ENCODE measurements at places on chromosomes 7 and 10.

DNA sequence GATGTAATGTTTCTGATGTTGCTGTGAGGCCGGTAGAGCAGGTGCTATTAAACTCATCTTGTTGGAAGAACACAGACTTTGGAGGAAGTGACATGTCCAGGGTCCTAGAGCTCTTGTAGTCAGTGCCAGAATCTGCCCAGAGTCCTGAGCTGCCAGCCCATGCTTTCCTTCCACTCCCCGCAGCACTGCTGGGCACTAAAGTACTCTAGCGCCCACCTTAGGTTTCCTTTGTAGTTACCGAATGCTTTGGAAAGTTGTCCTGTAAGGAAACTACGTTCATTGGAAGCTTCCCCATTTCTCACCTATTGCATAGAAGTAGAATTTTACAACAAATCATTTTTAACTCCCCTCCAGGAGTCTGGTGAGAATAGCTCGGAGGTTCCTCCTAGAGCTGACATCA lies 11.0 kb downstream of the ZNF862 start:
- no peak for DNase-seq

DNA sequence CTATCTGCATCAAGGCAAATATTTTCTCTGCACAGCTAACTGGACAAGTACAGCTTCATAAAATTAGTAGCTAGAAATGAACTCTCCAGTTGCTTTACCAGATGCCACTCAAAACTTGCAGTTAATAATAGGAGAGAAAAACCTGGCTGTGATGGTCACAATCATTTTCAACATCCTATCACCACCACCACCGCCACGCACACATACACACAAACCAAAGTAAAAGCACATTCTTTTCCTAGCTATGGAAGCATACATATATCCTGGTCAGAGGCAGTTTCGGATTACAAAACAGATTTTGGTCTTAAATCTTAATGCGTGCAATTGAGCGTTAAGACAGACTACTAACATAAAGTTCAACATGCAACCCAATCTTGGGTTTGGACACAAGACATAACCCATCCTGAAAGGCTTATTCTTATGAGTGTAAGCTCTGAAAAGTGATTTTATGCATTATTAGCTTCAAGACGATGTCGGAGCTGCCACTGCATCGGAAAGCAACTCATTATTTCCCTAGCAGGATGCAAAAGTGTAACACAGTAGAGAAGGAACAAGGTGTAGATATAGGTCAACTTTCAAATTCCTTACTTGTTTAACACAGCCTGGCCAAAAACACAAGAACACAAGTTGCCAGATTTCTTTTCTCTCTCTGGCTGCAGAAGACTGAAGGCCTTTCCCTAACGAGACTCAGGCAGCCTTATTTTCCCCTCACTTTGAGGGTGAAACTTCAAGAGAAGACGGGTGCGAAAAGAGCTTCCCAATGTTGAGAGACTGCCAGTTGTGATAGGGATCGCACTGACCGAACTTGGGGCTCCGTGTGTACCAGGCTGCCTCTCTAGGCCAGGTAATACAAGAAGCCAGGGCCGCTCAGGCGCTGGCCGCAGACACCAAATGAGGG lies 1.2 kb downstream of the CACUL1 start:
- DNase-seq, result peak; percentile 26

GRCh38 chr7:15043931-15044330 lies 141.4 kb upstream of the DGKB start:
- DNase-seq, result no peak

DNA sequence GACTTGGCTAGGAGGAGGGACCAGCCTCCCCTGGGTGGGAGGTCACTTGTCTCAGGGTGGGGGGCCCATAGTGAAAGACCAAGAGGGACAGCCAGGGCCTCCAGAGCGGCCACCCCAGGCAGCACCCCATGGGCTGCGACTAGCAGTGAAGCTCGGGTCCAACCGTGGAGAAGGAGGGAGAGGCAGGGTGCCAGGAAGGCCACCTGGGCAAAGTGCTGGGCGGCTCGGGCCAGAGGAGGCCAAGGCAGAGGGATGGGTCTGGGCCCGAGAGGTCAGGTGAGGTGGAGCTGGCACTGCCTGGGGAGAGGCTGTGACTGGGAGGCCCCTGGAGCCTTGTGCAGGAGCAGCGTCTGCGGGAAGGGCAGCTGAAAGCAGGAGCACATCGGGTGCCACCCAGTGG lies 41.8 kb downstream of the CLRN3 start:
- no peak for DNase-seq

DNA sequence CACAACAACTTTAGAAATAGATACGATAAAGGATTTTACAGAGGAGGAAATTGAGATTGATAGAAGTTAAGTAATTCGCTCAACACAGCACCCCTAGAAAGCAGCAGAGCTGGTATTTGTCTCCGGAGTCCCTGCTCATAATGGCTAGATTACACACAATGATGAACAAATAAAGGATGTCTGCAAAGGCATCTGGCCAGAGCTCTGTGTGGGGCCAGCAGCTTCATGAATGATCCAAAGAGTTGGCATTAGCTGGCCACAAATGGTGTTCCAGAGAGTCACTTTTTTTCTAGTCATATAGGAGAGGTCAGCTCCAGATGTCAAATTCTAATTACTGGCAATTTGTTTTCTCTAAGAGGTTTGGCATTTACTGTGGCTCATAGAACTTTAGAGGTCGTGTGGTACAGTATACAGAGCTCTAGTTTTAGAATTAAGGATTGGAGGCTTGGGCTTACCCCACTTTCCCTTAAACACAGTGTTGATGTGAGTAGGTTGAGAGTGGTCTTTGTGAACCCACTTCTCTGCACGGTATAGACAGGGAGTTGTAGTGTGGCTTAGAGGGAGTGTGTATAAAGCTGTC lies 186.2 kb downstream of the BICC1 start:
- DNase-seq, result no peak

DNA sequence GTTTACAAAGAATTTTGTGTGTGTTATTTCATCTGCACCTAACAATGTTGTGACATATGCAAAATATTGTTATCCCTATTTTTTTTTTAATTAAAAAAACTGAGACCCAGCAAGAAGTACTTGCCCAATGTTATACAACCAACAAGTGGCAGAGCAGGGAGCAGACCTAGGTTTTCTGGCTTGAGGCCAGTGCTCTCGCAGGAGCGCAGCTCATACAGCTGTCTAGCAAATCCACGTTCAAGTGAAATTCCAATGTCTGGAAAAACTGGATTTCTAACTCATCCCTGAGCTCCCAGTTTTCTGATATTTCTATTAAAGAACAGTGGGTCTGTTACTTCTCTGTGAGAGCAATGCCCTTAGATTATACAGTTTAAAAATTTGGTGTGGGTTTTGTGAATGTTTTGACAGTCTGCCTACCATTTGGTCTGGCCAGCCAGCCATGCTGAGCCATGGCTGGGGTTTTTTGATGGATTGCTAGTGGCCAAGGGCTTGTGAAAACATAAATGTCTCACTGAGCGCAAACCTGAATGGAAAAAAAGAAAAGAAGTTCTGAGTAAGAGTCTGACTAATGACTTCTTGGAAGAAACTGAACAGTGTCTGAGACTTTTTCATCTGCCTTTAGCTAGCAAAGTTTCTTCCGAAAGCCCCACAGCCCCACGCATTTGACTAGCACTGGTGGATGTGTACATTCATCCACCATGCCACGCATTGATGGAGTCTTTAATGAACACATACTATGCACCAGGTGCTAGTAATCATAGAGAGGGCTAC lies 15.4 kb upstream of the PRF1 start:
- DNase-seq, result peak; percentile 32

DNA sequence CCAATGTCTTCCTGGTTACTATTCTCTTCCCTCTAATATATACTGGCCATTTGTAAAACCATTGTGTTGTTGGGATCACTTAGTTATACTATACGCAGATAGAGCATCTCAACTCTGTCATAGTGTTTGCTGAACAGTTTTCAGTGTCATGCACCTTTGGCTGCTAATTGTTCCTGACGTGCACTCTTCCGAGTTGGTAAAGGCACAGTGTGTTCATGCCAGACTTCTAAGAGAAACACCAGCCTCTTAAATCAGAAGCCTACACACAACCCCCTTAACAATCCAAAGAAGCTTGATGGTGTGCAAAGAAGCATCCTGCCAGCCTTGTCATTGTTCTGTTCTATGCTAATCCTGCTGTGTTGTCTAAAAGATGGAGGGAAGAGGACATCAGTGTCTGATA lies 131.1 kb downstream of the MAPK8 start:
- DNase-seq, result no peak

DNA sequence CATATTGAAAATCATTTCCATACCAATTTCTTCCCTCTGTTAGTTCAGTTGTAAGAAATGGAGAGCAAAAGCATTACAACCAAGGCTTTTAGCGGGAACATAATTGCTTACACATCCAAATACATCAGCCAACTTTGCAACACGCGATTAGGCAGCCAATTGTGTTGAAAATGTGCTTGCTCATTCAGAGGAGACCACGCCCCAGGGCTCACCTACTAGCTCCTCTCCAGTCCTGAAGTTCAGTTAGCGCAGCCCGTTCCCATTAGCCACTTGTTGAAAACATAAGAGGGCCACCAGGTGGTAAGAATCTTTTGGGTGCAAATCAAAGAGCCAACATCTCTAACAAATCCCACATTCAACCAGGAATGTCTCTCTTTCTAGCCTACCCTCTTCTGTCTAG lies 213.2 kb upstream of the MDFIC start:
- DNase-seq, result no peak

DNA sequence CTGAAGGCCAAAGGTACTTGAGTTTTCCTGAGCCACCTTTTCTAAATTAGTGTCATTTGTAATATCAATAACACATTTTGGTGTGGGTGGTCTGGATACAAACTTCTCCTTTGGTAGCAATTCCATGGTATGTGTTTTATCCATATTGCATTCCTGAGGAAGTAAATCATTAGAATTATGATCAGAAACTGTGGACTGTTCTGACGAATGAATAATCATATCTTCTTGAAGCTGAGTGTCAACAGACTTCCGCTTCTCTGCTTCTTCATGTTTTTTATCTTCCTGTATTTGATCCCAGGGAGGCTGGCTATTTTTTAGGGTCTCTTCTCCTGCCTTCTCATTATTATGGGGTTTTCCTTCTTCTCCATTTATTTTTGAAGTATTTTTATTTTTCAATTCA lies 81.4 kb downstream of the NRBF2 start:
- no peak for DNase-seq

All from T47D (cell line).